Kidney (tissue), 22 donors: ENCODE measurements at places on chromosomes 12 and 14. TPM values are rescaled to one million over a fixed set of nuclear protein-coding genes. Genes with fewer than 3 reads are reported as not detected.

- no peak for DNase-seq
Observed at GRCh38 chr14:47590767-47591495, 84.5 kb downstream of the MDGA2 start.

GRCh38 chr14:58904776-58905175, 267.0 kb downstream of the DACT1 start:
- DNase-seq: no peak

- DNase-seq: no peak
Observed at GRCh38 chr14:24665440-24665991, 31.5 kb upstream of the GZMB start.

- no peak for DNase-seq
Observed at GRCh38 chr12:23628806-23629205, 320.7 kb downstream of the SOX5 start.

GRCh38 chr14:56057071-56057741, 61.0 kb upstream of the PELI2 start:
- peak; percentile 37 for DNase-seq

DNA sequence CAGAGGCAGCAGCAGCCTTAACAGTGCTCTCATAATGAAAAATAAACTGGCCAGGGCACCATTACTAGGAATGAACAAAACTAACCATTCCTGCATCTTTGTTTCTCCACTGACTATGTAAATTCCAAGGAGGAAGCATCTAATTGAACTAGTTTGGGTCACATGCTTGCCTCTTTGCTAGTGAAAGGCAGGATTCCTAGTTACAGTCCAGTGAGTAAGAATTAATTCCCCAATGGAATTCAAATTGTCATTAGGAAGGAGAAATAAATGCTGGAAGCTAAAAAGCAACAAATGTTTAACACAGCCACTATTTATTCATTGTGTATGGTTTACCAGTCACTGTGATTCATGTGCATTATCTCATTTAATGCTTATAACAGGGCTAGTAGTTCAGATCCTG, 316.0 kb downstream of the CCDC91 start:
- DNase-seq: peak; percentile 21

GRCh38 chr14:102977475-102977874, 55.0 kb downstream of the AMN start:
- DNase-seq: no peak

GRCh38 chr12:47366157-47366556, 286.4 kb upstream of the AMIGO2 start:
- no peak for DNase-seq

DNA sequence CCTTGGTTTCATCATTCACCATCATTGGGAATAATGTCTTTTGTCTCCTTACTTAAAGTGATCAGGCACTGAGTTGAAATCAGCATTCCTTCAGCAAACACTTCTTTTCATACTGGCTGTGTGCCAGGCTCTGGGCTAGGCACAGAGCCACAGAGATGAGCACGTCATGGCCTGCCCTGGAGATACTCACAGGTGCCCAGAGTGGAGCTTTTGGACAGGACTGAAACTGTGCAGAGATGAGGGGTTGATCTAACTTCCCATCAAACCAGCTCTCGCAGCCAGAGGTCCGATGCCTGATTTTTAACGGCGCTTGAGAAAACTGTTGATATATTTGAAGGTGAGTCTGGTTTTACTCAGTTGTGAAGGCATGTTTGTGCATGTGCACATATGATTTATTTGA, 43.1 kb downstream of the CACNA1C start:
- no peak for DNase-seq

Gene GPR162
- polyA plus RNA-seq: 9.8 TPM

Gene PLA2G1B
- polyA plus RNA-seq: not detected

Gene OR6C2
- polyA plus RNA-seq: not detected

Gene WNT5B
- polyA plus RNA-seq: 3.4 TPM
